ENCODE measurements at places on chromosomes 3 and 15.
A peak's percentile ranks its signal among the peaks of the same experiment; 100 is the strongest.

- peak; percentile 75 for DNase-seq
These were observed 54.7 kb upstream of the GK5 start for GRCh38 chr3:142279965-142280590.

DNA sequence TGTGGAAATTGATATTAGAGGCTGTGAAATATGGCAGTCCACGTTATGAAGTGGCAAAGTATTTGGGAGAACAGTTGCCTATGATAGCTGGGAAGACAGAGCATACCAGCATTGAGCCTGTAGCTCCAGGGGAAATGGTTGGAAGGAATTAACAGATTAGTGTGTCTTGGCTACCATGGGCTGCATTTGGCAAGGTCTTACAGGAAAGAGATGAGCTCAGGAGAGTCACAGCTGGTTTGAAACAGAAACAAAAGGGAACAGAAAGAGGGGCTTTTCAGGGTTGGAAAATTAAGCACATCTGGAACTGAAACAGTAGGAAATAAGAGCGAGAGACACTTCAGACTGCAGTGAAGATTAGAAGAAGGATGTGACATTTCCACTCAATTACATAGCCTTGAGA is 141.7 kb downstream of the FBLN2 start:
- DNase-seq = no peak

GRCh38 chr3:82137861-82138260 is 376.4 kb upstream of the GBE1 start:
- no peak for DNase-seq

DNA sequence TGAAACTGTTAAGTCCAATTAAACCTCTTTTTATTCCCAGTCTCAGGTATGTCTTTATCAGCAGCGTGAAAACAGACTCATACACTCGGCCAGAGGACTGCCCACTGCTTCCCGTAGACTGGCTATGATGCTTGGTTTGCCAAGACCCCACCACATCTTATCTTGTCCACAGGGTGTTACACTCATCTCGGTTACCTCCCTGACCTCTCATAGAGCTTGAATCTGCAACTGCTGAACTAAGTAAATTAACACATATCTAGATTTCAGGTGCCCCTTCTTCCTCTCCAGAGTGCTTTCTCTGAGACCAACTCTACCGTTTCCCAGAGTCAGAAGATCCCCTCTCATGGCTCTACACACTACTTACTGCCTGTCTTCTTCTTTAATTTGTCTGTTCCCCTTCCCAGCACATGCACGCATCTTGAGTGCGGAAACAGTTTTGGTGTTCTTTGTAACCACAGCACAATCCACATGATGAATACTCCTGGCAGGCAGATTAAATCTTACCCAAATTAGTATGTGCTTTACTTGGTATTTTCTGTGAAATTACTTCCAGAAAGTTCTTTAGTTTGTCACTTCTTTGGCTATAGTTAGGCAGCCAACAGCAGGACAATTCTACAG is 49.7 kb downstream of the CD200 start:
- no peak for DNase-seq

GRCh38 chr3:111998636-111999483 is at the start of gene TAGLN3:
TAGLN3 (plus strand) TSS chr3:111998922; CDS start chr3:111999423, 501 bp downstream.
- DNase-seq = no peak

DNA sequence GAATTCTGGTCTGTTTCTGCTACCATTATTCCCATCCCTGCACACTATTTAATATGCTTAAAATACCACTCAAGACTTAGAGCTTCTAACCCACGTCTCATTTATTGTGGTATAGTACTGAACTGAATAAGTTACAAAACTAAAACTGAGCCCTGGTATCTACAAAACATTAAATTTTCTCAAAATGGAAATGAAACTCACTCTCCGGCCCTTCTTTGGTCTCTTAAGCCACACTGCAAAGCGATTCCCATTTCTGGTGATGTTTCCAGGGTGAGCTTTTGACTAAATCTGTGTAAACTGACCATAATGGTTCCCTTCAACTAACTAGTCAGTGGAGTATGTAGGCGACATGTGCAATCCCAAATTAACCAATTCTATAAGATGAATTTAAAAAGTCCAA is 18.6 kb downstream of the KPNA4 start:
- no peak for DNase-seq

DNA sequence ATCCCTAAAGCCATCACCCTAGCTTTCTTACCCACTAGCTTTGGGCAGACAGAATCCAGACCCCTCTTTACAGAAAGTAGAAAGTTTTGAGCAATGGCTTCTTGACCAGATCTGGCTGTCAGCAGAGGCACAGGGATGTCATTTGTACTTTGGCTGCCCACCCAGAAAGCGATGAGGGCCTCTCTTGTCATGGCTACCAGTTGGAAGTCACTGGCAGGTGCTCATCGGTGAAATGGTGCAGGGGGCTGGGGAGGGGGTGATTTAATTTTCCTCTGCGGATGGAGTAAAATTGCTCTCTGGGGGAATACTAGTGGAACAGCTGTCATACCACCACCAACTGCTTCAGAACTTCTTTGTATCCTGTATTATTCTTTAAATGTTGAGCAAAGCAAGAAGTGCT is 393.7 kb downstream of the LSAMP start:
- DNase-seq = no peak

DNA sequence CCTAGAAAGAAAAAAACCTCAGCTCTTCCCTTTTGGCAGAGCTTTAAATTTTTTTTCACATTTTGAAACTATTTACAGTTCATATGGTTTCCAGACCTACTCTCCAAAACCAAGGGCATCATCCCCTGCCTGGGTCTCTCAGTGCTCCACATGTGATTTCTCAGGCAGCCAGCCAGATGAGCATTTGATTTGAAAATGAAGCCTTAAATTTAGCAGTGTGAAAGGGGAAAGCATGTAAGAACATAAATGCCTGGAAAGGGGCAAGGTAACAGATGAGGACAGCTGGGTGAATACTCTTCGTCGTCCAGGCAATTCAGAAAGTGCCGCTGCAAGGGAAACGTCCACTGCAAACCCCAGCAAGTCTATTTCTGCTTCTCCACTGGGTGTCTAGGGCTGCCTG is 94.8 kb downstream of the ATP8B4 start:
- DNase-seq = no peak

GRCh38 chr15:97729270-97729669 is 231.2 kb upstream of the ARRDC4 start:
- peak; percentile 53 for DNase-seq

- DNase-seq = no peak
These were observed 103.3 kb upstream of the GOLGA6L6 start for GRCh38 chr15:20644896-20645295.

- peak; percentile 38 for DNase-seq
These were observed 23.8 kb downstream of the LRRC2 start for GRCh38 chr3:46542344-46542743.

DNA sequence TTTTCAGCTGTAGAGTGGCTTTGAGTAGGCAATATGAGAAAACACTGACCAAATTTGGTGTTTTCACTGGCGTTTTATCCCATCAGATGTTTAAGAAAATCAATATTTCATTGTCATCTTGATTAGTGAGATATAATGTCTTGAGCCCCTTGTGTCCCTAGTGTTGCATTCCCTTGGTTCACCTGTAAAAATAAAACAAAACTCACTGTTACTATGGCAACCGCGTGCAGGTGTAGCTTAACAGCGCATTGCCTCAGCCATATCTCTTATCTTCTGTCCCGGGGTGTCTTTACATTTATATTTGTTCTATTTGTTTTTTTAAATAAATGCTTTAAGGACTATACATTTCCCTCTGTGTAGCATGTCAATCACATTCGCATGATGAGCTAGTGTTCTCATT is 551.6 kb downstream of the ZIC1 start:
- DNase-seq = no peak

DNA sequence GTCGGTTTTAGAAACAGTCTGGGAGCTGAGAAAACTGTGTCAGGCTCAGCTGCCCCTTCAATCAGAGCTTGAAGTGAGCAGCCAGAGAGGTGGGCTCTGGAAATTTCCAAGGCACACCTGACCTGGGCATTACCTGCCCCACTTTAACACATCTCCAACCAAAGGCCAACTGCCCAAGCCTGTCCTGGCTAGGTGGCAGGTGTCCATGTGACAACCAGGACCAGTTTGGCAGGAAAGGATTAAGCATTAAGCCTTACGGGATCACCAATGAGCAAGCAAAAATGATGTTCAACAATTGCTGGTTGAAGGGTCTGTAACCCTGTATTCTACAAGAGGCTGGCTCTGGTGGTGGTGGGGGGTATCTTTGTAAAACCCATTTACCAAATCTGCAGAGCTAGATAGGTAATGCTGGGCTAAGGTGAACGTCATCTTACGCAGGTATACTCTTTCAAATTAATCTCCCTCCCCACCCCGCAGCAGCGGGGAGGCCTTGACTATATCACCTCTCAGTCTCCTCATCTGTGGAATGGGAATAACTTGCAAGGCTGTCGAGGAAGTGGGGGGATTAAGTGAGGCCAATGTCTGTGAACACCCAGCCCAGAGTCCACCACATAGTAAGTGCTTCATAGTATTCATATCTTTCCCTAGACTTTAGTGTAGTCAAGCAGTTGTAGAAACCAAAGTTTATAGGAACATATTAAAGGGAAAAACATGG is 183.2 kb downstream of the MEGF11 start:
- no peak for DNase-seq

GRCh38 chr3:31581660-31582059 is 48.9 kb downstream of the STT3B start:
- DNase-seq = no peak

- no peak for DNase-seq
These were observed 11.3 kb upstream of the TTBK2 start for GRCh38 chr15:42931702-42932486.

DNA sequence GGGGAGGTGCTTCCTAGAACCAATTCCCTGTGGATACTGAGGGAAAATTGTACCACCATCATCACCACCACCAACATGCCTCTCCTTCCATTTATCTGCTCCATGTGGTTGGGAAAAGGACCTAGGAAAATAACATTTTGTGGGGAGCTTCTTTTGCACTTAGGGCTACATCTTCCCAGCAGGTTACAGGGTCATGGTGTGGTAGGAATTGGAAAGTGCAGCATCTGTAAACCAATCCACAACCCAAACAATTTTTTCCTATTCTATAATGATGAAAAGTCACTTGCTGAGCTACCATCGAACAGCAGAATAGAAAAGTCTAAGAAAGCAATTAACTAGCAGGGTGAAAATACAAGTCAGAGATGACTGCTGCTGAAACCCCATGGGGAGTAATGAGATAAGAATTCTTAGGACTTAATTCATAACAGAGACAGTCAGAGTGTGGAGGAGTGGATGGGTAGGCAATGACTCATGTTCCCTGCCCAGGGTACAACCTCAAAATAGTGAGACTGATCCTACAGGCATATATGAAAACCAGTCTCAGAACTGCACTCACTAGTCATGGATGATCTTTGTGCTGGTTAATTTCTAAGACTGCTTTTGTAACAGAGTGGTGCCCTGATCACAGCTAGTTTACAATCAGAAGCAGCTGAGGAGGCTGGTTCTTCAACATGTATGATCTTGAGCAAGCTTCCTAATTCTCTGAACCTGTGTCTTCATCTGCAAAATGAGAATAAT is 38.1 kb upstream of the LEKR1 start:
- DNase-seq = no peak

GRCh38 chr15:30008156-30008555 is 74.6 kb upstream of the GOLGA8J start:
- DNase-seq = no peak
